ENCODE measurements at places on chromosomes 4 and X. TPM values are rescaled to one million over a fixed set of nuclear protein-coding genes. Genes with fewer than 3 reads are reported as not detected.
A peak's percentile ranks its signal among the peaks of the same experiment; 100 is the strongest.

The ATP10D gene
- 27.8 TPM for total RNA-seq

The EIF4E gene
- total RNA-seq: 153 TPM

The HERC3 gene
- 51.9 TPM for total RNA-seq

The IRS4 gene
- 0.10 TPM for total RNA-seq

The STK32B gene
- 3.5 TPM for total RNA-seq

The HSD17B13 gene
- total RNA-seq: not detected

The IL2 gene
- total RNA-seq: not detected

The TBC1D9 gene
- 30.0 TPM for total RNA-seq

The PNMA5 gene
- not detected for total RNA-seq

The PCDH19 gene
- 2.9 TPM for total RNA-seq

The HSFX1 gene
- 2.9 TPM for total RNA-seq

The EREG gene
- total RNA-seq: 0.72 TPM

The TEX13C gene
- not detected for total RNA-seq

DNA sequence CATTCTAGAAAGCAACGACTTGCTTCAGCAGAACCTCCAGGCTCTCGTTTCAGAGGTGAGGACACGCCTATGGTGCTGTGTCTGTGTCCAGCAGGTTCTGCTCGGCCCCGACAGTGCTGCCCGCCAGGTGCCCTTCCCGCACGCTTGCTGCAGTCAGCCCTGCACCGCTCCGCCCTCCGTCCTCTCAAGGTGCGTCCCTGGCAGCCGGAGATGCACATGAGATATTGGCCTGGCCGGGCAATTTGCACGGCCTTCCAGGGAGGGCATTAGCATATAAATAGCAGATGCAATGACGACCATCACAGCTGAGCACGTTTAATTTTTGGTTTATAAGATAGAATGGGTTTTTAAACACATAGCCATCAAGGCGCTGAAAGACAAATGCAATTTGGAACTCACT, 14.4 kb downstream of the UVSSA start:
- no peak for DNase-seq

DNA sequence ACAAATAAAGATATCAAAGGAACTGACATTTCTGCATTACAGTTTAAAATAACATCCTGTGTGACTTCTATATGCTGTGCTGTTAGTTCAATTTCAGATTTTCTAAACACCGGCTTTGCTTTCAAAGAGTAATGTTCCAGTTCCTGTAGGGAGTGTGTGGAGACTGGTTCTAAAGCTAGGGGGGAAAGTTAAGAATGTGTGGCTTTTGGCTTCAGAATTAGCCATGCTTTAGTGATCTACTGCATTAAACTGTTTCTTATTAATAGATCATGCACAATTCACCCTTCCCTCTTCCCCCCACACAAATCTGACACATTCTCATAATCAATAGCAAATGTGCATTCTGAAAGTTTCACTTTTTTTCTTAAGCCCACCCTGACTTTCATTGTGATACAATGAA, 32.0 kb upstream of the DKK2 start:
- DNase-seq: no peak

DNA sequence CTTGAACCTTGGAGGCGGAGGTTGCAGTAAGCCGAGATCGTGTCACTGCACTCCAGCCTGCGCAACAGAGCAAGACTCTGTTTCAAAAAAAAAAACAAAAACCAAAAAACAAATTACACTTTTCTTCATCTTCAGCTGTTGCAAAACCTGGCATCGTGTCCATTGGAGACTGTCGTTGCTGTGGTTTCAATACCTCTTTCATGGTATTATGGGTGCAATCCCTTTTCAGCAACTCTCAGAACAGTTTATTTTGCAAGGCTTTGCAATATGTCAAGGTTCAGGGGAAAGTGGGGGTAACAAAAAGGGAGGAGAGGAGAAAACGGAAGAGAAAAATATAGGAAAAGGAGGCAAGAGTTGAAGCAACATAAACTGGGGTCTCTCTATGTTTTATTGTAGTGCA, 40.8 kb downstream of the ARSD start:
- DNase-seq: no peak

DNA sequence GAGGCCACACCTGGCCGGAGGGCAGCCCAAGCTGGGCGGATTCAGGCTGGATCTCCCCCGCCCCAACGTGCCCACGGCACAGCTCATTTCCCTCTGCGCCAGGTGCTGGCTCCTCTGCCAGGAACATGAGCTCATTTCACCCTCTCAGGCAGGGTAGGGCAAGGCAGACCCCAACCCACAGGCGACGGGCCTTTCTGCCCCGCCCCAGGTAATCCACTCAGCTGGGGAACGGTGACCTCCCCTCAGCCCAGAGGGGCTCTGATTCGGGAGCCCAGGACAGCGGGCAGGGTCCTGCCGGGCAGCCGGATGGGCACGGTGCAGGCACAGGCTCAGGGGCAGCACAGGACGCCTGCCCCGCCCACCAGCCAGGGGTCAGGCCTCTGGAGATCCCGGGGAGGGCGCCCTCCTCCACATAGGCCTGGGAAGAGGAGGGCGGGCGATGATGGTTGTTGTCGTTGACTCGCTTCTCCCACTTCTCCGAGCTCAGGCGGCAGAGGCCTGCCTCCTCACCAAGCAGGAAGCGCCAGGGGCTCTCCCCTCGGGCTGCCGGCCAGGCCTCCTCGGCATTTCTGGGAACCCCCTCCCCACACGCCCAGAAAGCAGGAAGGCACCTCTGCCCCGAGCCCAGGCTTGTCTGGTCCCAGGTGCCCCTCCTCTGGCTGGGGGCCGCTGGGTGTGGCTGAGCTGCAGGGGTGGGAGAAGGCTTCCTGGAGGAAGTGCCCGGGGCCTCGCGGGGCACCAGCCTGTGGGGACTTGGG, 31.1 kb downstream of the TACC3 start:
- DNase-seq: no peak

DNA sequence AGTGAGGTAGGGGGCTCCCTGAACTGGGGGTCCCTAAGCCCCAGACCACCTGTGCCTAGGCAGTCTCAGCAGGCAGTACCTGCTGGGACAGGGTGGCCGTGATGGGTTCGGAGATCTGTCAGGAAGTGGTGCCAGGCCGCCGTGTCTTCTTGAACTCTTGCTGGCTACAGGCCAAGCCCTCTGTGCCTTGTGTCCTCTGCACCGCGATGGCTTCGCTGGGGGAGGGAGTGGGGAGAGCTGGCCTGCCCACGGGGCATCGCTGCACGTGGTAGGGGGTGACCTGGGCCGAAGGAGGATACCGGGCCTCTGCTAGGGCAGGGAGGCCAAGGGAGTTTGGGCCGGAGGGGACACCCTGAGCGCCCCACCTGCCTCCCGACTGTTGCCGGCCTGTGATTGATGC, 96.7 kb upstream of the NKX1-1 start:
- no peak for DNase-seq

- no peak for DNase-seq
These were observed 481.5 kb downstream of the BCOR start for GRCh38 chrX:39616098-39616729.

DNA sequence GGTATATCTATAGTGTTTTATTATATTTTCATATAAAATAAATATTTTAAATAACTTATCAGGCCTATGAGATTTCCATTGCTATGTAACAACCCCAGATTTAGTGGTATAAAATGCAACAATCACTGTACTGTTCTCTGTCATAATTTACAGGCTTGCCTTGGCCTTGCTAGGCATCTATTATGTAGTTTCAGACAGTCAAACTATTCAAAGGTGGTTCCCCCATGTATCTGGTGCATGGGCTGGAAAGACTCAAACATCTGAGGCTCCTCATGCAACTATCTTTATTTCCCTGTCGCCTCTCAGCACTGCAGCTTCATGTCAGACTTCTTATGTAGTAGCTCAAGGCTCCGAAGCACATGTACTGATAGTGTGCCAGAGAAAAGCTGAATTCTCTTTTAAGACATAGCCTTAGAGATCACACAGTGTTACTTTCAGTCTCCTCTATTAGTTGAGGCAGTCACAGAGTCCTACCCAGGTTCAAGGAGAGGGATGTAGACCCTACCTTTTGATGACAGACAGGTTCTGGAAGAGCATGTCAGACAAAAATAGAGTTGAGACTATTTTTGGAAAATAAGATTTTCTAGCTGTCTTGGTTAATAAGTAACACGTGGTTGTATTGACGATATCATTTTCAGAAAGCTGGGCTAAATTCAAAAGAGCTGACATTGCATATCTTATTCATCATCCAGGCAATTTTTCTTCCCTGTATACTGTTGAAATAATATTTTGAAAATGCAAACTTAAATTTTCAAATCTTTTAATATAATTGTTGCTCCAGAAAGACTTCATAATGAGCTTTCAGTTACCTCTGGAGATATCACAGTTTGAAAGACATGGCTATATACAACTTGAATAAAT, 19.4 kb downstream of the MTTP start:
- no peak for DNase-seq

GRCh38 chrX:10526451-10526850, 93.9 kb downstream of the MID1 start:
- peak; percentile 23 for DNase-seq

- no peak for DNase-seq
These were observed 69.0 kb upstream of the PSAPL1 start for GRCh38 chr4:7503559-7504249.

DNA sequence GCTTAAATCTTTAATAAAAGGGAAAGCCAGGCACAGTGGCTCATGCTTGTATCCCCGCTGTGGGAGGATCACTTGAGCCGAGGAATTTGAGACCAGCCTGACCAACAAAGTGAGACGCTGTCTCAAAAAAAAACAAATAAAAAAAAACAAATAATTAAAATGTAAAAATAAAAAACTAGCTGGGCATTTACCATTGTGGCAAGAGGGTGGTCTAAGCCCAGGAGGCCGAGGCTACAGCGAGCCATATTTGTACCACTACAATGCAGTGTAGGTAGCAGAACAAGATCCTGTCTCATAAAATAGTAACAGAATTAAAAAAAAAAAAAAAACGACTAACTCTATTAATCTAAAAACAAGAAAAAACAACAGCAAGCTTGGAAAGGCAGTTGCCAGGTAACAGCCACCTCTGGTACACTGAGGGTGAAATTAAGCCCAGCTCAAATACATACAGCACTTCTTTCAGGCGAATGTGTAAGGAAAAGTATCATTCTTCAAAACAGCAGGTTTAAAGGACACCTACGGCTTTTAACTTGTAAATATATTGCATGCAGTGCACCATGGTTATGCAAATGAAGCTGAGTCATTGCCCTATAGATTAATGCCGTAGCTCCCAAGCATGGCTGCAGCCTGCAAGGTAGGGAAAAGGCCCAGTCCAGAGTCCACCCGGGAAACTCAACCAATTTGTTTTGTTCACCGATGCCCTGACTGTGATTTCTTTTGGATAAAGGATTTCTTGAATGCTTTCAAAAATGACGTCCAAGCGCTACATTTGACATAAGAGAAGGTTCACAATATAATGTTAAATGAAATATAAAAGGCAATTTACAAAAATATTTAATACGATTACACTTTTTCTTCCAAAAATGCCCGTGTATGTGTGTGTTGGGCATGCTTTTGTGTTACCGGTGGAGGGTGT, 14.5 kb upstream of the TXLNG start:
- no peak for DNase-seq

DNA sequence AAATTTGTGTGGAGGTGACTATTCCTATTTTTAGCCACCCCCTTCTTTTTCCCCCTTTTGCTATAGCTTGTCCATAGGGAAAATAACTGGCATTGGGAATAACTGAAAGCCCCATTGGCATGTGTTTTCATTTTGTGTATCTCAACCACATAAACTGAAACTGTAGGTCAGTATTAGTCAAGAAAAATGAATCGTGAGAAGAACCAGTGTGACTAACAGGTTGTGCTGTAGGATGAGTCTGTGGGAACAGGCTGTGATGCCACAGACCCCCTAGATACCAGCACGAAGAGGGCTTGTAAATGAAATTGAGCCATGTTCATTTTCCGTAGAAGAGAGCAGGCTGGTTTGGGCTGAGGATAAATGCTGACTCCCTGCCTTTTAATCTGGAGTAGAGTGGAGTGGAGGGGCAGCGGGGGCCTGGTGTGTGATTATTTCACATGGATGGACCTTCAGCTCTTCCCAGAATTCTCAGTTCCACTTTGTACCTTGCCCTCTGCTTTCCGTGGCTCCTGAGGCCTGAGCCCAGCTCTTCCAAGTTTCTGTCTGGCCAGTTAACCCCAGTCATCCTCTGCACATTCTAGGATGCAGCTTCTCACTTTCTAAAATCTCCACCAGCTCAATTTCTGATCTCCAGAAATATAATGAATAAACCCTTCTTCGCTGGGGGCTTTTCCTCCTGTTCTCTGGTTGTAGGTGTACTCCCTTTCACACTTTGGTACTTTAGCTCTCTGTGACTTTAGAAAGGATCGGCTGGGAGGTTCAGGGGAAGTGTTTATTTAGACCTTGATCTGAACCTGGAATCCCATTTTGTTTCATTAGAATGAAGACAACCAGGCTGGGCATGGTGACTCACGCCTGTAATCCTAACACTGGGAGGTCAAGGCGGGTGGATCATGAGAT, 37.3 kb downstream of the DCUN1D4 start:
- DNase-seq: no peak

DNA sequence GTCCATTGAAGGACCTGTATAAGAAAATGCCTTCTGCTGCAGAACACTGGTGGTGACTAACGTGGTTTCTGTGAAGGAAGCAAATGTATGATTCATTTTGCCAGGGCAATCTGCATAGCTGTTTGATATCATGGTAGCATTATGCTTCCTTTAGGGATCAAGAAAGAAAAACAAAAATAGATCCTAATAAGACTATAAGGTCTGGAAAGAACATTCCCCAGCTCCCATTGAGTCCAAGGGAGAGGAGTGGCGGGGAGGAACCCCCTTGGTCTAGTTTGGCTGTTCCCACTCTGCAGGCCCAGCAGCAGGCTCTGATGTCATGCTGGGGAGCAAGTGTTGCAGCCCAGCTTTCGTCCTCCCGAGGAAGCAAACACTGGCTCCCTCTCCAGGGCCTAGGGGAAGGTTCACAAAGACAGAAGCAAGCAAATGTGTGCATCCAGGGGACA, 154.5 kb upstream of the GALNT7 start:
- DNase-seq: peak; percentile 38

GRCh38 chr4:118981839-118982381, 93.3 kb downstream of the SYNPO2 start:
- peak; percentile 84 for DNase-seq

GRCh38 chr4:53281438-53281837, 84.4 kb downstream of the SCFD2 start:
- no peak for DNase-seq

DNA sequence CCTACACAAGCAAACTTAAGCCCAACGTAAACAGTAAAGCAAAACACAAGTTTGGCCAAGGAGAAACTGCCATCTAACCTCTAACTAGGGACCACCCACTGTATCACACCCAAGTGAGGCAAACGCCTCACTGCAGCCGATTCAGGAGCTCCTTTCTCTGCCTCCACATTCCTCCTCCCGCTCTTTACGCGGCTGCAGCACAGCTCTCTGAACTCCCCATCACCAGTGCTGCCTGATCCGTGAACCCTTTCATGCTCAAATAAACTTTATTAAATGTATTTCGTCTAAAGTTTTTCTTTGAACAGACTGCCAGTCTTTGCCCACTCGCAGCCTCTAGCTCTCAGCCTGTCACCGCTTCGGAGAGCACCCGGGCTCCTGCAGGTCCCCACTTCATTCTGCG, 6.5 kb downstream of the PNMA6E start:
- DNase-seq: no peak

DNA sequence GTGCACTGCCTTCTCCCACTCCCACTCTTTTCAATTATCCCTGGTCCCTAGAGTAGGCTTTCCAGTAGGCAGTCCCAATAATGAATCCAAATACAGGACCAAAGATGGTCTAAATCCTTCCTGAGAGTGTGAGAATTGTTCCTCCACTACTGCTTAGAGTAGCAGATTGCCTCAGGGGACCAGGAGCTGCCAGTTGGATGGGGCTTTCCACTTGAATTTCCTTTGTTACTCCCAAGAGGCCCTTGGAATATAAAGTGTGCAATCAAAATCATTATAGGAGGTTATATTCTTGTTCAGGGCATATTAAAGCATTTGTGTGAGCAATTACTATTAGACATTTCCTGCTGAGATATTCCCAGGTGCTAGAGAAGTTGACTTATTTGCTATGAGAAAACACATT, 156.6 kb upstream of the TLL1 start:
- DNase-seq: no peak
